SHP77 (cell line): ENCODE measurements at places on chromosomes 16 and 17.

- DNase-seq: no peak
These were observed 226.3 kb downstream of the MSI2 start for GRCh38 chr17:57482657-57483056.

DNA sequence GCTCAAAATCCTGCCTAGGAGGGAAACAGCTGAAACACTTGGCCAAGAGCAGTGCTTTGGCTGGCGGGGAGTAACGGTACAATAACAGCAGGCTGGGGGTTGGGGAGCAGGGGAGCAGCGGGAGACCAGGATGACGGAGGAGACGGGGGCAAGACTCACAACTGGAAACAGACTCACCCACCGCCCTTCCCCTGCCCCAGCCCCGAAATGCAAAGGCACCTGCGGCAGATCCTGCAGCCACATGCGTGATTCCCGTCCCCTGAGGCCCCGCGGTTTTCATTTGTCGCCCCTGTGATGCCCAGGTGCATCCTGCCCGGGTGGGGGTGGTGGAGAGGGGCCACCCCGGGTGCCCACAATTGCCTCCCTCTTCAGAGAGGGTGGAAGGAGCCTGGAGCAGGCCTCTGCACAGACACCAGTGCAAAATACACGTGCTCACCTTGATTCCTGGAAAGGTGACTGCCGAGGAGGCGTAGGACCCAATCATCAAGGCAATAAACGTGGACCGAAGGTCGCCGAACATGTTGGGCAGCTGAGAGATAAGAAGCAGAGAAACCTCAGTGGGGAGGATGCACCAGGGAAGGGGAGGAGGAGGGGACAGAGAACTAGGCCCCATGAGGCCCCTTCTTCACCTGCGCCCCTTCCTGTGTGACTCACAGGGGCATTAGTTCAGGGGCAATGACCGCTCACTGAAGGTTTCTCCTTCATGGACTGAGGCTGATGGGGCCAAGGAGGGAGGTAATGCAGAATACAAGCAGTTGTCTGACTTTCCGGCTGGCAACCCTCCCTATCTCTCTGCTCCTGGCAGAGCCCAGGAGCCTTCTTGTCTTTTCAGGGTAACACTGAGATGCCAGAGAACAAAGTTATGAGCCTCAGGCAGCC lies 30.4 kb upstream of the PITPNA start:
- DNase-seq: no peak

GRCh38 chr17:54967621-54968261 lies 713 bp downstream of the COX11 start:
- DNase-seq: no peak

DNA sequence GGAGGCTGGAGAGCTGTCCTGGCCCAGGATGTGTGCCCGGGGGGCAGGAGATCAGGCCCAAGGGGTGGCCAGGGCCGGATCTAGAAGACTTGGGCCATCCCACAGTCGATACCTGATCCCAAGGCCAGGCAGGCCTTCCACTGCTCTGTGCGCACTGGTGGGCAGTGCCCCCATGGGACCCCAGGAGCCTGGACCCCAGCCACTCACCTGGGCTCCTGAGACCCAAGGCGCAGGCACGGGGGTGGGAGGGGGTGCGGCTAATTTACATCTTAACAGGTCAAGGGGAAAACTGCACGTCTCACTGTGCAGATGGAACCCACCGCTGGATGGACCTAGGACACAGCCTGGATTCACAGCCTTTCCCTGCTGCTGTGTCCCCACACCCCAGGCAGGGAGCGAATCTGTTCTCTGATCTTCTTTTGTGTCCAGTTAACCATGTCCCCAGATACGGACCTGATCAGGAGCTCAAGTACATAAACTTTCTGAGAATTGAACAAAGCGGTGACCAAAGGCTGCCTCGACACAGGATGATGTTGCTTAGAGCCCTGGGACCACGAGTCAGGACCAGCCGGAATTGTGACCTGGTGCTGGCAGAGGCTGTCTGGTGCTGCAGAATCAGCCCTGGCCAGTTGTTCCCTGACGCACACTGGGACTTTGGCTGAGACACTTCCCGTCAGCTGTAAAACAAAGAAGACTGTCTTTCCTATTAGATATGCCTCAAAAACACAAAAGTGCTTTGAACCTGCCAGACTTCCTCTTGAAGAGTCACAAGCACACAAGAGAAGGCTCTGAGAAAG lies 60.6 kb downstream of the TNFRSF13B start:
- no peak for DNase-seq

DNA sequence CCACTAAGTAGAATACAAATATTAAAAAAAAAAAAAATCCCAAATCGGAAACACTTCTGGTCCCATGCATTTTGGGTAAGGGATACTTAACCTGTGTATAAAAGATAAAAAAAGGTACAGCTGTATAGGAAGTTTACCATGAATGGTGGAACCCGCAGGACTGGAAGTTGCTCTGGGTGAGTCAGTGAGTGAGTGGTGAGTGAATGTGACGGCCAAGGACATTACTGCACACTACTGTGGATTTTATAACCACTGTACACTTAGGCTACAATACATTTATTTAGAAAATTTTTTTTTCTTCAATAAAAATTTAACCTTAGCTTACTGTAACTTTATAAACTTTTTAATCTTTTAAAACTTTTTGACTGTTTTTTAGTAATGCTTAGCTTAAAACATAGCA lies 71.3 kb upstream of the BCAR1 start:
- DNase-seq: no peak

DNA sequence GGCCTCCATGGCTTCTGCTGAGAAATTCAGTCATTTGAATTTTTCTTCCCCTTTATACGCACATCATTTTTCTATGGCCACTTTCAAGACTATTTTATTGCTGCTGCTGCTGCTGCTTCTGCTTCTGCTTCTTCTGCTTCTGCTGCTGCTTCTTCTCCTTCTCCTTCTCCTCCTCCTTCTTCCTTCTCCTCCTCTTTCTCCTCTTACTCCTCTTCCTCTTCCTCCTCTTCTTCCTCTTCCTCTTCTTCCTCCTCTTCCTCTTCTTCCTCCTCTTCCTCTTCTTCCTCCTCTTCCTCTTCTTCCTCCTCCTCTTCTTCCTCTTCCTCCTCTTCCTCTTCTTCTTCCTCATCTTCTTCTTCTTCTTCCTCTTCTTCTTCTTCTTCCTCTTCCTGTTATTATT lies 22.4 kb downstream of the CPD start:
- no peak for DNase-seq

DNA sequence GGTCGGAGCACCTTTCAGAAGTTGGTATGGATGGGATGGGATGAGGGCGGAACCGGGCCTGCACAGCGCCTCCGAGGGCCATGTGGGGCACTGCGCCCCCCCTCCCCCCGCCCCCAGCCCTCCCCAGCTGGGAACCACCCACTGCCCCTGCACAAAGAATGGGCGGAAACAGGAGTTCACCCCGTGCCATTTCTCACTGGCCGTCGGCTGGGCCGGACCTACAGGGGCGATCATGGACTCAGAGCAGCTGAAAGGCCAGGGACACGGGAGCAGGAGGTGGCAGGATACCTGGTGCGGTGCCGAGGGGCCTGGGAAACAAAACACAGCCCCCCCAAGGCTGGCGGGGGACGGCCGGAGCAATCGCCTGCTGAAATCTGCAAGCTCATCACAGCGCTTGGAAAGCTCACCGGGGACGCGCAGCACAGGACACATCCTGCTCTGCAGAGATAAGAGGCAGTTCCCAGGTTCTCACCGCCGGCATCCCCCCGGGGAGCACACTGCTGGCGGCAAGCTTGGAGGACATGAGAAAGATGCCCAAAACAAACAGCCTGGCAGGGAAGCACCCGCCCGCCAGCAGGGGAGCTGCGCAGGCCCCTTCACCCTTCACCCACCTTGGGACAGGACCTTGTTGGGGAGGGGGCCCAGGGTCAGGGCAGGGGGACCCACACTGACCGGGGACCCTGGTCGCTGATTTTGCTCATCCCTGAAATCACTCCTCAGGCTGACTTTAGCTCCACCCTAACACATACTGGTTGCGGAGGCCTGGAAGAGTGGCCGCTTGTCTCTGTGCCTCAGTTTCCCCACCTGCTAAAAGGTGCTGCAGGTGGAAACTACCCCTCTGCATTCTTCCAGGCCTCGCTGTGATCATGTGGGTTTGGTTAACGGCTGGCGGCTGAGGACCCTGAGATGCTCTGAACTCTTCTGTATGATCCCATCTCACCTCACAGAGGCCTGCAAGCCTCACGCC lies 263.9 kb downstream of the C16orf95 start:
- DNase-seq: no peak
